AG09309 (cell line): ENCODE measurements at places on chromosomes 16 and 17.

- DNase-seq: no peak
Measured at GRCh38 chr16:76985392-76986045, 205.5 kb upstream of the MON1B start.

DNA sequence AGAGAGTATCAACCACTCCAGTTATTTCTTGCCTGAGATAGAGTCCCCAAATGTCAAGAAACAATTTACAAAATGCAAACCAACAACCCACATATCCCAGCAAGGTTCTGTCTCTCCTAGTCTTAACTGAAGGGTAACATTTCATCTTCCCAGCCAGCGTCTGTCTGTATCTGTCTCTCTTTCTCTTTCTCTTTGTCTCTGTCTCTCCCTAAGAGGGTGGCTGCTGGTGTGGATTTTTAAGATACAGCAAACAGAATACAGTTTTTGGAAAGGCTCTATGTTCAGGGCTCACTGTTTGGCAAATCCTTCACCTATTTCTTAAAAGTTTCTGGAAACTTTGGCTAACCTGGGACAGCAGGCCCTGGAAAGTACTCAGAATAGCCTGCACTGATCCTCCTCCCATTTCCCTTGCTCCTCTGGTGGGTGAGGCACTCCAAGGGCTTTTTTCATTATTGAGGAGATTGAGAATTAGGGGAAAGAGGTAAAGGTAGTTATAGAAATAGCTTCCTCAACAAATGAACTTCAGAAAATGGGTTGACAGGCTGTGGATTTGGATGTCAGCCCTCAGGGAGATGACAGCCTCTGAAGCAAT is 6.2 kb downstream of the HOXB4 start:
- no peak for DNase-seq

GRCh38 chr17:13595599-13595899 is 6.2 kb downstream of the HS3ST3A1 start:
- DNase-seq: no peak

DNA sequence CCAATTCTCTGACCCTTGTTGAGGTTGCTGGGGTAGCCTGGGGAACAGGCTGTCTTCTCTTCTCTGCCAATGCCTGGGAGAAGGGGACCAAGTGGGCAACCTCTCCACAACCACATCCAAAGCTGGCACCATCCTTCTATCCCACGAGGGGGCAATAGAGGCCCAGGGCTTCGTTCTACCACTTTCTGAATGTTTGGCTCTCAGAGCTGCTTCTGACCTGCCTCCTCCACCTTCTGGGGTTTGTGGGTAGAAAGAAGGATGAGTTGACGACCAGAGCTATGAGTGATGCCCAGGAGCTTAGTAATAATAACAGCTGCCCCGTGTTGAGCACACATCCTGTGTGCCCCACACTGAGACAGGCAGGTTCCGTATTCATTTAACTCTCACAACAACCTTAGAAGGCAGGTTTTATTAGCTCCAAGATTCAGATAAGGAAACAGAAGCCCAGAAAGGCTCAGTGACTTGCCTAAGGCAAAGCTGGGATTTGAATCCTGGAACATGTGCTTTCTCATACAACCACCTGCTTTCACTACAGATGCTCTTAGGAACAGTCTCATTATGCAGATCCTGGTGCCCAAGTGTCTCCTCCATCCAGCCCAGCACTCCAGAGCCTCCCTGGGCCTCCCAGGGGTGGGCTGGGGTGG is 11.1 kb downstream of the TSPOAP1 start:
- DNase-seq: peak; percentile 29

- no peak for DNase-seq
Measured at GRCh38 chr17:50319306-50320004, 26.5 kb upstream of the XYLT2 start.

DNA sequence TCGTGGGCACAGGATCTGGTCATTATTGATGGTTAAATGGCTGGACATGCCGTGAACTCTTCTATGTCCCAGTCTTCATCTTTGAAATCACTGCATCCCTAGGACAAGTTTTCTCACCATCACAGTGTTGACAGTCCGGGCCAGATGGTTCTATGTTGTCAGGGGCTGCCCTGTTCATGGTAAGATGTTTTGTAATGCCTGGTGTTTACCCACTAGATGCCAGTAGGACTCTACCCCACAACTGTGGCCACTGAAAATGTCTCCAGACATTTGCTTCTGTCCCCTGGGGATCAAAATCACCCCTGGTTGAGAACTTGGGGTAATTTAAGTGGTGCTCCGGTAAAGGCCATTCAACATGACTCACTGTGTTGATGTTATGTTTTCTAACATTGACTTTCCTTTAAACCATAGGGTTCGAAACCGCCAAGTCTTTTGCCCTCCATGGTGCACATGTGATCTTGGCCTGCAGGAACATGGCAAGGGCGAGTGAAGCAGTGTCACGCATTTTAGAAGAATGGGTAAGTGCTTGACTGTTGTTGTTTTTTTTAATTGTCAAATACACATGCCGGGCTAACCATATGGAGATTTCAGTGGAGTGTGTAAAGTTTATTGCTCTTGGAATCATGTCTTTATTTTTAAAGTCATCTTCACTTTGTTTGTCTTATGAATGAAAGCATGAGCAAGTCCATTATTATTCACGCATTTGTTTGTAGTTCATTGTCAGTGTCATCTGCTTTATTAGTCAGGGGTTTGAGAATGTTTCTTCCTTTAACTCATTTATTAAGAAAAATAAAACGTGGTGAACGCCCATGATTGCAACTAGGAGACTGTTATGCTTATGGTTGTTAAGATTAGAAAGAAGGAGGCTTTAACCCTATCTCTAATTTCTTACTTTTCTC is 64.6 kb downstream of the WWOX start:
- DNase-seq: no peak

DNA sequence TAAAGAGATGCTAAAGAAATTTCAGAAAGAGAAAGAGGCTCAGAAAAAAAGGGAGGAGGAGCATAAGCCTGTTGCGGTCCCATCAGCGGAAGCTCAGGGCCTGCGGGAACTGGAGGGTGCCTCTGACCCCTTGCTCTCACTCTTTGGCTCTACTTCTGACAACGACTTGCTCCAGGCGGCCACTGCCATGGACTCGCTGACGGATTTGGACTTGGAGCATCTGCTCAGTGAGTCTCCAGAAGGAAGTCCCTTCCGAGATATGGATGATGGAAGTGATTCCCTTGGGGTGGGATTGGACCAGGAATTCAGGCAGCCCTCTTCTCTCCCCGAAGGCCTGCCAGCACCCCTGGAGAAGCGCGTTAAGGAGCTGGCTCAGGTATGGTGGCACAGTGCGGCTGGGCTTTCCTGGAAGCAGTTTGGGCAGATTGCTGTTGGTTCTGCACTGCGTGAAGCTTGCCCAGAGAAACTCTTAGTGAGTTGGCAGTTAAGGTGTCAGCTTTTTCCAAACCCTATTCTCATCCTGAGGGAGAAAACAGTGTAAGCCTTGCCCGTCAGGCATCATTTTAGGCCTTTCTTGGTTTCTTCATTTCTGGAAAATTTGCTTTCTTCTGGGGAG is 13.6 kb downstream of the UBN1 start:
- DNase-seq: no peak

DNA sequence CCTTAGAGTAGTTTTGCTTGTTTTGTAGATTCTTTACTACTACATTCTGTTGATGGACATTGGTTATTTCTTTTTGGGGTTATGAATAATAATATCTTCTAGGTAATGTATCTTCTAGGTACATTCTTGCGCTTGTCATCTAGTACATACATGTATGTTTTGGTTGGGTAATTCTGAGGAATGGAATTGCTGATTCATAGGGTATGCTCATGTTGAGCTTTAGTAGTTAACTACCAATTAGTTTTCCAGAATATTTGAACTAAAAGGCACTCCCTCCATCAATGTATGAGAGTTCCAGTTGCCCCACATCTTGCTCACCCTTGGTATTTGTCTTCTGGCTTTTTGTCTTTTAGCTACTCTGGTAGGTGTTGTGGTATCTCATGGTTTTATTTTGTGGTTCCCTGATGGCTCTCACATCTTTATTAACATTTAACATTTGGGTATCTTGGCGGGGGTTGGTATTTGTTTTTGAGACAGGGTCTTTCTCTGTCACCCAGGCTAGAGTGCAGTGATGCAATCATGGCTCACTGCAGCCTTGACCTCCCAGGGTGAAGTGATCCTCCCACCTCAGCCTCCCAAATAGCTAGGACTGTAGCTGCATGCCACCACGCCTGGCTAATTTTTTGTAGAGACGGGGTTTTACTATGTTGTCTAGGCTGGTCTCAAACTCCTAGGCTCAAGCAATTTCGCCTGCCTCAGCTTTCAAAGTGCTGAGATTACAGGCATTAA is 47.1 kb downstream of the SLC6A4 start:
- no peak for DNase-seq

DNA sequence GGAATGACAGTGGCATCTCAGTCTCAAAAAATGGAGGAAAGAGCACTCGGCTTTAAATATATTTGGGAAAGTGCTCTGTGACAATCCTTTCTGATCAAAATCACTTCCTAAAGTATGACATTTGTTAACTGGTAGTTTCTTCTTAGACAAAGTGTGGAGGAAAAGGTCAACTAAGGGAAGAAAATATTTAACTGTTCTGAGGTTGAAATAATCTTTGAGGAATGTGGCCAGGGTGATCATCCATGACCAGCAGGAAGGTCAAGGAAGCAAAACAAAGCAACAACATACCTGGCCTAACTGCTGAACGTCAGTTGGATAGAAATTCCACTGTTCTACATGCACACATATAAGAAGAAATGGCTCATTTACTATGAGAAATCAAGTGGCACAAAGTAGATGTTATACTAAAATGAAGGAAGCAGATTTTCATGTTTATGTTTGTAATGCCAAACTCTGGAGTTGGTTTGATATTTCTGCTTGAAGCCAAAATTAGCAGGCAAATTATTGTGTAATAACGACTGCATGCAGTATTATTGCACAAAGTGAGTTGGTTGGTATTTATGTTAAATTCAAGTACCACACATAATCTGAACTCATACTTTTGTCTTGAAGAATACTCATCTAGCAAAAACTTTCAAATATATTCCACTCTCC is 87.3 kb upstream of the CORO6 start:
- no peak for DNase-seq

GRCh38 chr17:6510321-6510977 is 45.9 kb downstream of the PITPNM3 start:
- no peak for DNase-seq

GRCh38 chr17:60293580-60294335 is 98.2 kb downstream of the USP32 start:
- no peak for DNase-seq

- DNase-seq: no peak
Measured at GRCh38 chr17:74369221-74369620, 1.9 kb downstream of the GPR142 start.

- DNase-seq: no peak
Measured at GRCh38 chr17:1474402-1475189, 17.9 kb downstream of the MYO1C start.

DNA sequence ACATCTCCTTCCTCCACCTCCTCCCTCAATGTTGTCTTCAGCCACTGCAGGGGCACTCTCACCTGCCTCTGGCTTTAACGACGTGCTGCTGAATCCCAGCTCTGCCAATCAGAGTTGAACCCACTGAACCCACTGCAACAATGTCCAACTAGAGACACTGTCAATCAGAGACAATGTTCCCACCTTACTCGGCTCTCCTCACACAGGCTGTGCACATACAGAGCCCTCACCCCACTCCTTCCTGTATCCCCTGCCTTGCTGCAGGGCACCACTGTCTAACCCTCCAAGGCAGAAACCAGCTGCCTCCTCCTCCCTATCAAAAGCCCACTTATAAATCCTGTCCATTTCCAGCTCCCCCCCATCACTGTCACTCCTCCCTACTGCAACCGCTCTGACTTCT is 58.7 kb downstream of the ANKRD11 start:
- DNase-seq: no peak

GRCh38 chr17:37543637-37544052 is 54.0 kb downstream of the DUSP14 start:
- peak; percentile 64 for DNase-seq

- DNase-seq: no peak
Measured at GRCh38 chr17:81491181-81491581, 21.4 kb downstream of the ACTG1 start.

DNA sequence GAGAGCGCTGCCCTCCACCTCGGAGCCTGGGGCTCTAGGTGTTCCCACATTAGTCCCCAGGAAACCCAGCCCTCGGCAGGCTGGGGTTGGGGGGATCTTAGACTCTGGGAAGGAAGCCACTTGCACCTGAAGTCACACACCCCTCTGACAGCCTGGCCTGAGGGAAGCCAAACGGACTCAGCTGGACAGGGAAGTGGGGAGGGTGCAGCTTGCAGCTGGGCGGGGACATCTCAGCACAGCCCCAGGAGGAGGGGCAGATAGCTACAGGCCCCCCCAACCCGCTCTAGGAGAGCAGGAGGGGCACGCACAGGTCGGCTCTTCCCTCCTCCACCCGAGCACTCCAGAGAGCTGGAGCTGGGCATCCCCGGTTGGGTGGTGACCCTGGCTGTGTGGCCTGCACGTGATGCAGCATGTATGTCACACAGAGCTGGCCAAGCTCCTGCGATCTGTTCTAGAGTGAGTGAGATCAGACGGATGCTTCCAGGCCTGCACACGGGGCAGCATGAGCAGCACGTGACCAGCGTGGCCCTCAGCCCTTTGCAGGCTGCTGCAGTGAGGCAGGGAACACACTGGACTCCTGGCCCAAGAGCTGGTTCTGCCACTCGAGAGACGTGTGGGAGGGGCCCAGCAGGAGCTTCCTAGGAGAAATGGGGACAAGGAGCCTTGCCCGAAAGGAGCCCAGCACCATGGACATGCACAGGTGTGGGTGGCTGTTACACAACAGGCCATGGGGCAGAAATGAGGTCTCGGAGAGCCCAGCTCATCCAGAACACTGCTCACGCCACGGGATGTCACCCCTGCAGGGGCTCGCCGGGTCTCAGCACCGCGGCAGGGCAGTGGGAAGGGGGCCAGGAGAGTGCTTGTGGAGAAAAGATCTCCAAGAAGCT is 15.4 kb downstream of the KIFC3 start:
- DNase-seq: no peak

DNA sequence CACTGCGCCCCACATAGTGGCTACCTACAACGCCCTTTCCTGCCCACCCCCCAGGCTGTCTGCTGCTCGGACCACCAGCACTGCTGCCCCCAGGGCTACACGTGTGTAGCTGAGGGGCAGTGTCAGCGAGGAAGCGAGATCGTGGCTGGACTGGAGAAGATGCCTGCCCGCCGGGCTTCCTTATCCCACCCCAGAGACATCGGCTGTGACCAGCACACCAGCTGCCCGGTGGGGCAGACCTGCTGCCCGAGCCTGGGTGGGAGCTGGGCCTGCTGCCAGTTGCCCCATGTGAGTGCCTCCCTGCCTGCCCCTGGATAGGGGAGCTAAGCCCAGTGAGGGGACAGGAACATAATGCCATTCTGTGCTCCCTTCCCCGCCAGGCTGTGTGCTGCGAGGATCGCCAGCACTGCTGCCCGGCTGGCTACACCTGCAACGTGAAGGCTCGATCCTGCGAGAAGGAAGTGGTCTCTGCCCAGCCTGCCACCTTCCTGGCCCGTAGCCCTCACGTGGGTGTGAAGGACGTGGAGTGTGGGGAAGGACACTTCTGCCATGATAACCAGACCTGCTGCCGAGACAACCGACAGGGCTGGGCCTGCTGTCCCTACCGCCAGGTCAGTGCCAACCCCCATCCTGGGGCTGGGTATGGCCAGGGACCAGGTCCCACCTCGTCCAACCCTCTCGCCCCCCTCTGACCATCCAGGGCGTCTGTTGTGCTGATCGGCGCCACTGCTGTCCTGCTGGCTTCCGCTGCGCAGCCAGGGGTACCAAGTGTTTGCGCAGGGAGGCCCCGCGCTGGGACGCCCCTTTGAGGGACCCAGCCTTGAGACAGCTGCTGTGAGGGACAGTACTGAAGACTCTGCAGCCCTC is 7.1 kb downstream of the GRN start:
- DNase-seq: no peak
